NCI-H2029 treated with DMSO at 0.1 percent for 48 hours (cell line): ENCODE measurements at places on chromosomes 7 and 10.
A peak's percentile ranks its signal among the peaks of the same experiment; 100 is the strongest.

DNA sequence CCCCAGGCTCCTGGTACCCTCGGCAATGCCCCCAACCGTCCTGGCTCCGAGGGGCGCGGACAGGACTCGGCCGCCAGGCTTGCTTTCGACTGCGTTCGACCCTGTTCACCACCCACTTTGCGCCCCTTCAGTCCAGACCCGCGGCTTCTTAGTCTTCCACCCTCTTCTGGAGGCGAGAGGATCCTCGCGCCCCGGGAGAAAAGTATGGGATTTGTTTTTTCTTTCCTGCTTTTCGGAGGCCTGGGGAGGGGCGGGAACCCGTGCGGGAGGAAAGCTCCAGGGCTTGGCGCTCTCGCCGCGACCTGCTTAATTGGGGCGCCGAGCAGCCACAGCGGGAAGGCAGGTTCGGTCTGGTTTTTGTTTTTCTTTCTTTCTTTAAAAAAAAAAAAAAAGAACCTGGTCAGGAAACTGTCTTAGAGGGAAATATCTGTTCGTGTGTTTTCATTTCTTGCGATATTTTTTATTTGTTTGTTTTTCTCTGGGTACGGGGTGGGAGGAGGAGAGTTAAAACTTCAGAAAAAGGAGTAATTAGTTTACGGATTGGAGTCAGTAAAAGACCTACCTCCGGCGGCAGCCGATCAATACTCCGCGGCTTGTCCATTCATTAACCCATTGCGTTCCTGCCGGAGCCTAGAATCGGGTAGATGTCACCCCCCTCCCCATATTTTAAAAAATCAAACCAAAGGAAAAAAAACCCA is 1.6 kb downstream of the EMX2 start:
- no peak for DNase-seq

DNA sequence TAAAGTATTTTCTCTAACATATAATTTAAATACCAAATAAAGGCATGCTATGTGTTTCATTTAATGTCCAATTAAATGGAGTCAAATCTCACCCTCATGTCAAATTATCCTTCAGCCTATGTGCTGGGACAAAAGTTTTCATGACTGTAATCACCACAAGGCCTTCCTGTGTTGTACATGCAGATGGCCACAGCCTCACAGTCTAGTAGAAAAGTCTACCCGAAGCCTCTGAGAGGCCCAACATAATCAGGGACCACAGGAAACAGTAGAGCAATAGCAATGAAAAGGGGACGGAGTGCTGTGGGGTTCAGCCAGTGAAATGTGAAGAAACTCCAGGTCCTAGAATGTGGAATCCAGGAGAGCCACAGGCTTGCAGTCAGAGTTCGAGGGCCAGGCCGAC is 140.2 kb upstream of the KLF6 start:
- no peak for DNase-seq

GRCh38 chr7:44324204-44324480 is 1.3 kb downstream of the CAMK2B start:
- no peak for DNase-seq

DNA sequence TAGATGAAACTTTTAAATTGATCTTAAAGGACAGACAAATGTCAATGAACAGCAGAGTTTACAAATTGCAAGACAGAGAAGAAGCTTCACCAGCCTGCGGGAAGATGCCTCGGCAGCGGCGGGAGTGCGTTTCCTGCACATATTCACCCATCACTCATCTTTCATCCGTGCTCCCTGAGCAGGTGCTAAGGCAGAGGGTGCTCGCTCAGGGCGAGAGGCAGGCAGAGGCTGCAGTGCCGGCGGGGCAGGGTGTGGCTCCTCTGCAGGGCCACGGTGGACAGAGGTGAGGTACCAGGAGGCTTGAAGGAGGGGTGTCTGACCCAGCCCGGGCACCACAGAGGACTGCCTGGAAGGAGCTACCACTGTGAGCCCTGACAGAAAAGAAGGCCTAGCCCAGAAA is 155.2 kb upstream of the PPP2R2D start:
- DNase-seq: no peak

- no peak for DNase-seq
Measured at GRCh38 chr7:127901895-127902703, 129.1 kb downstream of the LRRC4 start.

GRCh38 chr7:48505466-48505865 is 334.2 kb downstream of the ABCA13 start:
- DNase-seq: no peak

DNA sequence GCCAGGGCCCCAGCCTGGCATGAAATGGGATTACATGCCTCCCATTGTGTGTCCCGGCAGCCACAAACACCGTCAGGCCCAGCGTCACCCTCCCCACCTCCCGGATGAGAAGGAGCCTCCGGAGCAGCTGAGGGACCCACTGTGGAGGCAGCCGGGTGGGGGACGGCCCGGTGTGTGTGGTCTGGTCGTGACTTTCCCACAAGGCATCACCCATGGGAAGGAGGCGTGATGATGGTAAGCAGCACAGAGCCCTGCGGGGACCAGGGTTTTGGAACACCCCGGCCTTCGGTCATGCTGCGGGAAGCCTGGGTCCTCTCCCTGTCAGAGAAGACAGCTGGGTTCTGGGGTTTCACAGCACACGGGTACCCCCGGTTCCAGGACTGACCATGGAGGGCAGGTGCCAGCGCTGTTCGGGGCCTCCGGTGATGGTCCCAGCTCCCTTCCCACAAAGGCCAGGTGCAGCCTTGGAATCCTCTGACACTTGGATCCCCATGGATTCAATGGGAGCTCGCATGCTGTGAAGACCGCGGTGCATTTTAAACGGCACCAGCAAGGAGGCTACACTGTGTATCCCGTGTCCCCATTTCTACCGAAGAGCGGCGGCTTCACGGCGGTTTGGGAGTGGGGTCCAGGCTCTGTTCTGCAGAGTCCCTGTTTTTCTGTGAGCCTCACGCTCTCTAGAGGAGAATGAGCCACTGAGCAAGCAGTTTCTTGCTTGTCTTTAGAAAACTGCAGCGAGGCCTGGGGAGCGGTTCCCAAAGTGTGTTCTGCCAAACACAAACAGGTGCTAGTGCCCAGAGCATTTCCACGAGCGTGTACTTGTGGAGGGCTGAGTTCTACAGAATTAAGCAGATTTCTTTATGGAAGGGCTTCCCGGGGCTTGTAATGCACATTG is 336.0 kb downstream of the ADARB2 start:
- DNase-seq: no peak

- no peak for DNase-seq
Measured at GRCh38 chr10:7794251-7795026, 6.5 kb downstream of the ATP5F1C start.

- DNase-seq: no peak
Measured at GRCh38 chr10:5528989-5529701, 4.4 kb downstream of the CALML3 start.

DNA sequence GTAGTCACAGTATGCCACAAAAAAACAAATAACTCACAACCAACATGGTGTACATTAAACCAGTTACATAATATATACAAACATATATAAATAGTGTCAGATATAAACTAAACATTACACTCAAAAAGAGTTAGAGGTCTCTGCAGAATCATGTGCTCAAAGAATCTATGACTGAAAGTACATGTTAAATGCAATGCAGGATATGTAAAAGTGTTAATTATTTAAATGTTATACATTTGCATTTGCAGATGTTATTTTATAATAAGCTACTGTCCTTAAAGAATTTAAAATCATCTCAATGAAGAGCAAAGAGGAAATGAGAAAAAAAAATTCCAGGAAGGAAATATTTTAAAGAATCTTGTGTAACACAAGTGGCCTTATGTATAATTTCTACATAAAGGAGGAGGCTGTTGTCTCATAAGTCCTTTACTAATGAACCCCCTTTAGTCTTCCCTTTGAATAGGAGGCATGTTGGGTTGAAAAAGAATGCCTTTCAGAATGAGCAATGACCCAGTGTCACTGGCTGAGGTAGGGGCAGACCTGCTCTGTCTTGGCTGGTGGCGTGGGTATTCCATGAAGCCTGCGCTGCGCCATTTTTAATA is 148.9 kb downstream of the ITGA8 start:
- no peak for DNase-seq

GRCh38 chr7:108592646-108593201 is 23.1 kb downstream of the DNAJB9 start:
- DNase-seq: peak; percentile 46

- DNase-seq: no peak
Measured at GRCh38 chr10:11194859-11195586, 177.4 kb downstream of the CELF2 start.

DNA sequence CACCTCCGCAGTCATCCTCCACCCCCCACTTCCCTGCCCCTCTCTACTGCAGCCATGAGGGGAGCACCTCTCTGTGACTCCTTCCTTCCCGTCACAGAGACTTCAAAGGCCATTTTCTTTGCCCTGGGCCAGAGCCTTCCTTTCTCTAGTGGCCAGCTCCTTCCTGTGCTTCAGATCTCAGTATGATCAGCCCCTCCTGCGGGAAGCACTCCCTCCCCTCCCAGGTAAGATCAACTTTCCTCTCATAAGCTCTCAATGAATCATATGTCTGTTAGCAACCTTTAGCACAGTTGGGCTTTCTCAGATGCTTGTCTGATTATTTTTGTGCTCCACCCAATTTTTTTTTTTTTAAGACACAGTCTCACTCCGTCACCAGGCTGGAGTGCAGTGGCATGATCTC is 241.0 kb upstream of the PRSS1 start:
- no peak for DNase-seq

GRCh38 chr7:150466477-150466876 is 16.0 kb downstream of the GIMAP8 start:
- DNase-seq: no peak

DNA sequence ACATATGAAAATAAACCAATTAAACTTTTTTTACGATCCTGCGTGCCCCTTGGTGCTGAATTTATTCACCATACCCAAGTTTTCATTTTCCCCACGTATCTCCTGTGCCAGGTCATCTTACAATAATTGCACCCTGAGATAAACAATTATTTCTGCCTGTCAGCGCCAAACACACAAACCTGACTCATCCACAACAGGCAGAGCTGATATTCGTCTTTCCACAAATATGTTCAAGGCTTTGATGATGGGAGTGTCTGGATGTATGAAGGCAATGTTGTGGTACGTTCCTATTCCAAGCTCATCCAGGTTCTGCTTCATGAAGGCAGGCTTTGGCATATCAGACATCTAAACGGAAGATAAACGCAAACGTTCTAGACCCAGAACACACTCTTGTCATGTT is 45.8 kb upstream of the RHEB start:
- no peak for DNase-seq

DNA sequence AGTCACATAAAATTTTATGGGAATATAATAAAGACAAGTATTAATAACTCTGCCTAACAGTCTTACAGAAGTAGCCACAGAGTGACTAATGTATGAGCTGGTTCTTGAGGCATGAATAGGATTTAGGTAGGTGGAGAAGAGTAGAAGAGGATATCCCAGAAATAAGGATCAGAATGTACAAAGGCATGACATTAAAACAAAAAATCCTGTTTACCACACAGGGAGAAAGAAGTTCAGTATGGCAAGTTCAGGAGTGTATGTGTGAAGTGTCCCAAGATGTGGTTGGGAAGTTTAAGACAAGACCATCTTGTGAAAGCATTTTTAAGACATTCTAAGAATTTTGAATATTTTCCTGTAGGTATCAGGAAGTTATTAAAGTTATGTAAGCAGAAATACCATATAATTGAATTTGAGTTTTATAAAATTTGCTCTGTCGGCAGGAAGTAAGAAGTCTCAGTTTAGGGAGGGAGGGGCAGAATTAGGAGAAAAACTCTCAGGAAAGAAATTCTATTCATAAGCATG is 64.7 kb upstream of the CAV2 start:
- no peak for DNase-seq

DNA sequence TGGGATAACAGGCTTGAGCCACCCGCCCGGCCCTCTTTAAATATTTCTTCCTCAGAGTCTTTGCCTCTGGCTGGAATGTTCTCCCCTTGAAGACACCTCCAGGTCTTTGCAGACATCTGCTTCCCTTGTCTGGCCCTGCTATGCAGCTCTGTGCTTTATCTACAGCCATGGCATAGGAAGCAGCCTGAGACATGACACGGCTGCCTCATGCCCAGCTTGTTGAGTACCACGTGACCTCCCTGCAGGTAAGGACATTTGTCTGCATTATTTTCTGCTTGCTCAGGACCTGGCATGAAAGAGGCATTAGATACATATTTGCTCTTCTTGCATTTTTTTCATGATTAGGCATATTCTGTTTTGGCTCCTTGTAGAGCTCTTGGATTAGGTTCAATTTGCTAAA is 113.8 kb upstream of the KLF6 start:
- DNase-seq: peak; percentile 61

GRCh38 chr10:113921561-113922370 is 67.3 kb downstream of the NHLRC2 start:
- no peak for DNase-seq

GRCh38 chr7:129702761-129703338 is 91.3 kb downstream of the NRF1 start:
- DNase-seq: no peak

DNA sequence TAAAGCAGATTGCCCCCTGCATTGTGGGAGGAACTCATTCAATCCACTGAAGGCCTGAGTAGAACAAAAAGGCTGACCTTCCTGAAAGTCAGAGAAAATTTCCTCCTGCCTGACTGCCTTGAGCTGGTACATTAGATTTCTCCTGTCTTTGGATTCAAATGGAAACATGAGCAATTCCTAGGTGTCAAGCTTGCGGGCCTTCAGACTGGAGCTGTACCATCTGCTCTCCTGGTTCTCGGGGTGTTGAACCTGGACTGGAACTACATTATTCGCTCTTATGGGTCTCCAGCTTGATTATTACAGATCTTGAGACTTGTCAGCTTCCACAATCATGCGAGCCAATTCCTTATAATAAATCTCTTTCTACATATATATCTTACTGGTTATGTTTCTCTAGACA is 173.6 kb upstream of the STEAP4 start:
- no peak for DNase-seq

- no peak for DNase-seq
Measured at GRCh38 chr10:5288359-5288758, 76.4 kb upstream of the UCN3 start.

DNA sequence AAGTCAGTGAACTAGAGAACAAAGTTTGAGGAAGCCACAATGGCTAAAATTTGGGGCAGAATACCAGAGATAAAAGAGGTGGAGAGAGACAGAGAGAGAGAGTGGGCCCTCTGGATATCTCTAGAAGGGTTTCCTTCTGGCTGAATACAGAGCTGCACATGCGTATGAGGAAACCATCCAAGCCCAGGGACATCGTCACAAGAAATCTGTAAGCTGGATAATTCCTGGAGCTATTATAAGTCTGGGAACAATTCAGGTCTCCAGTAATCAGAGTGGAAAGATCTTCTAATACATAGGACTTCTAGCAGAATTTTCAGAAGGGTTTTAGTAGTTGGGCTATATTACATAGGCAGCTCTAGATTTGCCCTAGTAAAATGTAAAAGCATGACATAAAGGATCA is 415.7 kb upstream of the MTPN start:
- no peak for DNase-seq

GRCh38 chr7:31782411-31782991 is 95.5 kb downstream of the PPP1R17 start:
- DNase-seq: peak; percentile 59
